Kidney (tissue), 22 donors: ENCODE measurements at places on chromosomes 7 and 10.

- no peak for DNase-seq
These were observed 98.9 kb upstream of the SDK1 start for GRCh38 chr7:3201937-3202710.

DNA sequence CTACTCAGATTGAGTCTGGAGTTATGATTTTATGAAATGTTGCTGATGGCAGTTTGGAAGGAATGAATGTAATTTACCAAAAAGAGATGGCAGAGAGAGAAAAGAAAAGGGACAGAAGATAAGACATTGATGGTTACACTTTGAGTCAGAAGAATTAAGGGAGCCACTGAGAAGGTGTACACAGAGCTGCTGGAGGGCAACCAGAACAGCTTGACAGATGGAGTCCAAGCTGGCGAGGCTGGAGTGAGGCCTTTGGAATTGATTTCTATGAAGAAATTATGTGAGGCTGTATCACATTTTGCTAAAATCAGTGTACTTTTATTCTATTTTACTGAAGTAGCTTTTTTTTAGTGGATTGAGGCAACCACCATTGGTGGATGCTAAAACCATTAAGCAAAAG, 740.5 kb downstream of the REEP3 start:
- DNase-seq, result no peak

DNA sequence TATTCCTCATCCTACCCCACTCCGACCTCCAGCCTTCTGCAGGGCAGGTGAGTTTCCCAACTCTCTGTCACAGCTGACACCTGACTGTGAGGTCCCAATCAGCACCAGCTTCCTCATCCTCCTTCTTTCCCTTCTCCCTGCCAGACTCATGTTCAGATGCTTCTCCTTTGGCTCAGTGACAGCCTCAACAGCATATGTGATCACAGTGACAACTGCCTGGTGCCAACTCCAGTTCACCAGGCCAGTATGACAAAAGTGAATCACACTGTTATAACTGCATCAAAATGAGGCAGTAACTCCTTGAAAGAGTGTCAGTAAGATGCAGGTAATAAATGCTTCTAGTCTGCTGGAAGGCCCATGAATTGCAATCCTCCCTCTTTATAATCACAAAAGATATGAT, 46.8 kb upstream of the NFE2L3 start:
- no peak for DNase-seq

- no peak for DNase-seq
These were observed 83.9 kb downstream of the LHPP start for GRCh38 chr10:124545351-124546054.

DNA sequence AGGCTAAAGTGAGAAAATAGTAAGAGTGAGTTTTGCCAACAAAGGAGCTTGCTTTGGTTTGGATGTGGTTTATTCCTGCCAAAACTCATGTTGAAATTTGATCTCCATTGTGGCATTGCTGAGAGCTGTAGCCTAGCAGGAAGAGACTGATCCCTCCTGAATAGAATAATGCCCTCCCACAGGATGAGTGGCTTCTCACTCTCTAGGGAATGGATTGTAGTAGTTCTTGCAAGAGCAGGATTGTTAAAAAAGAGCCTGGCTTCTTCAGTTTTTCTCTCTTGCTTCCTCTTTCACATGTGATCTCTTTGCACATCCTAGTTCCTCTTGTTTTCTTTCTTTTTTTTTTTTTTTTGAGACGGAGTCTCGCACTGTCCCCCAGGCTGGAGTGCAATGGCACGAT, 34.4 kb downstream of the ASAH2 start:
- no peak for DNase-seq

- no peak for DNase-seq
These were observed 56.4 kb downstream of the HIPK2 start for GRCh38 chr7:139721417-139721816.

DNA sequence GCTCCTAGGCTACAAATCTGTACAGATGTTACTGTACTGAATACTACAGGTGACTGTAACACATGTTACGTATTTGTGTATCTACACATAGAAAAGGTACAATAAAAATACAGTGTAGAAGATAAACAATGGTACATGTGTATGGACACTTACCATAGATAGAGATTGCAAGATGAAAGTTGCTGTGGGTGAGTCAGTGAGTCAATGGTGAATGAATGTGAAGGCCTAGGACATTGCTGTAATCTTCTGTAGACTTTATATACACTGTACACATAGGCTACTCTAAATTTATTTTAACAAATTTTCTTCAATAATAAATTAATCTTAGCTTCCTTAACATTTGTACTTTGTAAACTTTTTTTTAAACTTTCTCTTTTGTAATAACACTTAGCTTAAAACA, 205.6 kb downstream of the RNLS start:
- DNase-seq, result no peak

DNA sequence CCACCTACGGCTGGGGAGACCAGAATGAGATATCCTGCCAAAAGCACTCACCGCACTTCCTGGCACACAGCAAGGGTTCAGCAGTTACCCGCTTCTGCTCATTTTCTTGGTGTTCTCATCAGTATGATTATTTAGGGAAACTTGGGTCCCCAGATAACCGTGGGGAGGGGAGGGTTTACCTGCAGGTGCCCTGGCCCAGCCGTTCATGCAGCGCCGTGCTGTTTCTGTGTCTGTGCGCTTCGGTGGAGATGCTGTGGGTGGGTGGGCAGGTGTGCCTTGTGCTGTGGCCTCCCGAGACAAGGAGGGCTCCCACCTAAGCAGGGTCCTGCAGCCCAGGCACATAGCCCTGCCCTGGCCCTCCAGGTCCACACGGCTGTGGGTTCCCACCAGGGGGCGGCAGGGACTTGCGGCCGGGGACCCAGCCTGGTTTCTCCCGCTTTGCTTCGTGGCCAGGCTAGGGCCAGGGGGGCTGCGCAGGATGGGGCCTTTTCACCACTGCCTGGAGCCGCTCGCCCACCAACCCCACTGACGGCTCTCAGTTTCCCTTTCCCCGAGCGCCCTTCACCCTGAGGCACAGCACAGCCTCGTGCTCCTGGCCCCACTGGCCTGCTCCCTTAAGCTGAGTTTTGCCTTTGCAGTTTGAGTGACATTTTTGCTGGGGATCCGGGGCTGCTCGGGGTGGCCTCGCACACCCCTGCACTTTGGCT, 78.5 kb downstream of the LHPP start:
- peak; percentile 65 for DNase-seq

DNA sequence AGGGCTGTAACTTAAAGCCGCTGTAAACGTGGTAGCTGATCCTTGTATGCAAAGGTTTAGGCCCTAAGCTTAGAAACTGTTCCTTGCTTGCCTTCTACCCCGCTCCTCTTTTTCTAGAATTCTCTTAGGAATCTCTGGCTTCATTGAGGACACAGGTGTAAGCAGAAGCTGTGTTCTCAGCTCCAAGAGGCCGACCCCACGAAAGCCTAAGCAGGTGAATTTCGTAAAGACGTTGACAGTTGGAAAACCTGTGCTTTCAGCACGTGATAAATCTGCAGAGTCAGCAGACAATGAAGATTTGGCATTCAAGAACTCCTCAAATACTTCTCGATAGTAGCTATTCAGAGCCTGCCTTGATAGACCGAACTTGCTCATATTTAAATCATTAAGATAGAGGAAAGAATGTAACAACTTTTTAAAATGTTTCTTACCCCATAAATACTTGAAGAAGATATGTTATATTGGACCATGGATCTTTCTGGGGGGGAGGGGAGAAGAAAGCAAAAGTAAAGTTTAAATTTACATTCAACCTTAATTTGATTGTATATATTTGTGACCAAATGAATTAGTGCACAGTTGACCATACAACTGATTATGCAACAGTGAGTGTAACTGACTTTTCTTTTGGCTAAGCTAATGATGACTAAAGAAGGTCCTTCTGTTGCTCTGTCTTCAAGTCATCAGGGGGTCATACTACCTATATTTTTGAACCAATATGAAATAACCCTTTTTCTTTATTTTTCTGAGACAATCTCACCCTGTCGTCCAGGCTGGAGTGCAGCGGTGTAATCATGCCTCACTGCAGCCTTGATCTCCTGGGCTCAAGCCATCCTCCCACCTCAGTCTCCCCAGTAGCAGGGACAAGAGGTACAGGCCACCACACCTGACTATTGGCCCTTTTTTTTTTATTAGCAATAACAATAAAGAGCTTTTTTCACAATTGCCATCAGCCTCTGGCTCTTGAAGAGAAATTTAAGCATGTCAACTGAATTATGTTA, 1.2 kb upstream of the GDI2 start:
- no peak for DNase-seq

DNA sequence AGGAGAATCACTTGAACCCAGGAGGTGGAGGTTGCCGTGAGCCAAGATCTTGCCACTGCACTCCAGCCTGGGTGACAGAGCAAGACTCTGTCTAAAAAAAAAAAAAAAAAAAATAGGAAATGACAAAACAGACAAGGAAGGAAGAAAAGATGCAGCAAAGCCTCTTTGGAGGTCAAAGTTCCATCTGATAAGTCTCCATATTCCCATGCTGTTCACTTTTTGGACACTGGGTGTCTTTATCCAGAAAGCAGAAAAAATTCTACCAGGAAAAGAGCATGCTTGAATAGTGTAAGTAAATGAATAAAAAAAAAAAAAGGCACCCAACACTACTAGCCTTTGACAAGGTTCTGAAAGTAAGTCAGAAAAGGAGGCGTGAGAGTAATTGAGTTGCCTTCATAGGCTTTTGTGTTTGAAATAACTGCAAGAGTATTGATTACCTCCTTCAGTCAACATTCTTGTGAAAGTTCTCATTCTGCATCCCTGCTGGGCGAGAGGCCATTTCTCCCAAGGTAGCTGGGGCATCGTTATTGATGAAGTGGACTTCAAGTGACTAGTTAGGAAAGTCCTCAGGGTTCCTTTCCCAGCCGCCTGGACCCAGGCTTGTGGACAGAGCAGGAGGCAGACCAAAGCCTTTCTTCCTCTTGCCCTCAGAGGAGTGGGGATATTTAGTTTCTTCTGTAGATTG, 133.3 kb upstream of the KIF5B start:
- no peak for DNase-seq

DNA sequence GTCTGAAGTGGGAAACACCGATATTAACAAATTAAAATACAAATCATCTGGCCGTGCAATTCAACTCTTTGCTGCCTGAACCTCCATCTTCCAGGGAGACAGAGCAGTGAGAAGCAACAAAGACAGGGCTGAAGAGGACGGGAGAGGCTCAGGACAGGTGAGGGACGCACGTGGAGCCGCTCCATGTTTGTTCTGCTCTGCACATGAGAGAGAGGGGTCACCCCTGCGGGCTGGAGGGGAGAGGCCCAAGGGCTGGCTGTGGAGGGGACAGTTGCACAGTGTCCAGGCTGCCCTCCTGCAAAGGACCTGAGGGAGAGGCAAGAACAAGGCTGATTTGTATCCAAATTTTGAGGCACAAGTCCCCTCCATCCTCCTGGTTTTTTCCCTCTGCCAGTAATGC, 41.7 kb downstream of the COBL start:
- no peak for DNase-seq

GRCh38 chr10:49139846-49140195, 6.0 kb upstream of the FAM170B start:
- DNase-seq, result no peak

DNA sequence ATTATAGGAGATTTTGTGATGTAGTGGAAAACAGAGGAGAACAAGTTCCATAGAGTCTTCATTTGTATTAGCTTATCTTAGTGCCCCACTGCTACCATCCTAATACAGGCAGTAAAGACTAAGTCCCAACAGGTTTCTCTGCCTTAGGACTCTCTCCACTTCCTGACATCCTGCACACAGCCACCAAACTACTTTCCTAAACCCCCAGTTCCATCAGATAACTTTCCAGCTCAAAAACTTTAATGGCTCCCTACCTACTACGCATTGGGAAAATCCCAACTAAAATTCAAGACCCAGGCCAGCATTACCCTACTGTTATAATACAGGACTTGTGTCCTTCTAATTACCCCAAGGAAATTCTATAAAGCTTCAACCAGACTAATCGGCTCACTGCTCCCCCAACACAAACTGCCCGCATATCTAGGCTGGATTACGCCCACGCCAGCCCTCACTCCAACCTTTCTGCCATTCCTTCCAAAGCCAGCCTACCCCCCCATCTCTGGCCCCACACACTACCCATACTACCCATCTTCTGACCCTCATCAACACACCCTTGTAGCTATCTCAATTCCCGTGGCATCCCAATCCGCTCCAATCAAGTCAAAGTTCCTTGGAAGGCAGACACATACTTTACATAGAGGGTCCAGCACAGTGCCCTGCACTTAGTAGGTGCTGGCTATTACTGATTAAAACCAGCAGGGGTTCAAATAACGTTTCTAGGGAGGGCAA, 1.4 kb downstream of the IDE start:
- no peak for DNase-seq

DNA sequence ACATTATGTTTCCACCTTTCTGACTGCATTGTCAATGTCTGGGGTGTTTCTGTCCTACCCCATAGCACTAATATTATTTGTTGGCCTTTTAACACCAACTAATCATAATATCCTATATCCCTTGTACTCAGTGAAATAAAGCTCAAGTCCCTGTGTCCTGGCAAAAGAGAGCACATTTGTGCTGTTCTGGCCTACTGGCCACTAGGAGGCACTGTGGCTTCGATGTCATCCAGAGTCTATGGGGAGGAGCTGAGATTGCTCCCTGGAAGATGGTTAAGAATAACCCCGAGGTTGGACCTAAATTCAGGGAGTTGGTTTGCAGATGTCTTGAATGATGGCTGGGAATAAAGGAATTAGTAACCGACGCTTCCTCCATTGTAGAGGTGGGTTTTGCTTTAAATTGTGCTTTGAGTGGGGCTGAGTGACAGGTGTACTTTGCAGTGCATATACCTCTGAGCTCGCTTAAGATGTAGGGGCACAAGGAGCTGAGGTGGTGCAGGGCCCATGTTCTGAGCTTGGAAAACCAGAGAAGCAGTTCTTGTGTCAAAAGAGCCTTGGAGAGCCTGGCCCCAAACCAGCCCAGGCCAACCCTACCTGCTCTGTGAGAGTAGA, 191.2 kb upstream of the PRSS1 start:
- DNase-seq, result no peak

GRCh38 chr7:47748041-47748440, 166.1 kb upstream of the TNS3 start:
- no peak for DNase-seq

GRCh38 chr7:43302211-43302711, 189.8 kb downstream of the HECW1 start:
- DNase-seq, result peak; percentile 55

GRCh38 chr10:62735464-62736167, 68.9 kb upstream of the ADO start:
- no peak for DNase-seq

GRCh38 chr10:129945064-129945463, 19.0 kb downstream of the EBF3 start:
- no peak for DNase-seq

GRCh38 chr7:135929722-135930141, 47.4 kb downstream of the MTPN start:
- DNase-seq, result peak; percentile 61

- DNase-seq, result no peak
These were observed 7.8 kb upstream of the SFTPA1 start for GRCh38 chr10:79602953-79603352.

DNA sequence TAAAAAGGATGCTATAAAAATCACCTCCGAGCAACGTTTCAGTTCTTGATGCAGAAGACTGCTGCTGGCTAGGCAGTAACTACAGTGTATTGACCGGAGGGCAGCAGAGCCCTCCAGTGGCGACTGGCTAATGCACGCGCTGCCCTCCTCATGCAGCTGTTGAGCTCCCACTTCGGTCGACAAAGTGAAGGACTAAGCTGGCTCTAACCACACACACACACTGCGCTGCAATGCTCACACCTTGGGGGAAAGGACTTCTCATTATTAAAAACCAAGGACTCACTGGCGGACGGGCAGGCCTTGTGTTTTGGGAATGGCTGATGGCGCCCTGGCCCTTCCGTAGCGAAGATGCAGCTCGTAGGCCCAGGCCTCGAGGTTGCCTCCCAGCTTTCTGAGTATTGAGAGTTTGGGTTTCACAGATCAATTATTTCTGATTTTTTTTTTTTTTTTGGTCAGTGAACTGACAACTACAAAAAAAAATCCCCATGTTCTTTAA, 120.9 kb upstream of the DIP2C start:
- peak; percentile 8 for DNase-seq
